ENCODE measurements at places on chromosomes 1 and 21.

DNA sequence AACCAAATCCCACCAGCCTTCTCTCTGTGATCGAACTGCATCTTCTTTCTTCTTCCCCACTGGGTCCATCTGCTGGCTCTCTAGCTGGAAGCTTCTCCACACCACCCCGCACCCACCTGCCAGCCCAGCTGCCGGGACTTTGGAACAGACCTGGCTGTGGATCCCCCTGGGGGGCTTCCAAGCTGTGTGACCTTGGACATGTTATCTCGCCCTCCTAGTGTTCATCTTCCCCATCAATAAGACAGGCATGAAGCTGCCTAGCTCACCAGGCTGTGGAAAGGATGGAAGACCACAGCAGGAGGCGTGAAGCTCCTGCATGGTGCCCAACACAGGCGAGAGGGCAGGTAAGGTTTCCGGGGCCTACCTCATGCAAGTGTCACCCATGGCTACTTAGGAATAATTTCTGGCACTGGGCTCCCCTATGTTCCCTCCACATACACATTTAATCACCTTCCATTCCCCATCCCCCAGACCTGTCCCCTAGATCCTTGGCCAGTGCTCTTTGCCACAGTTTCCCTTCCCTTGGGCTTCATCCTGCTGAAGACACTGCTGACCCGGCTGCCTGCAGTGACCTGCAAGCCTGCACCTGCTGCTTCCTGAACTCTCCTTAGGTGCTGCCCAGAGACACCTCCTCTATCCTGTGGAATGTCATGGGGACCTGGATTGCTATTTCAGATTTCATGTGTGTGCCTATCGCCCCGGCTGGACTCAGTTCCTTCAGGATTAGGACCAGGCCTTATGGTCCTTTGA lies 13.2 kb upstream of the C2CD2 start:
- DNase-seq = no peak

GRCh38 chr1:159922511-159923202 lies 2.6 kb downstream of the TAGLN2 start:
- DNase-seq = peak; percentile 58

- DNase-seq = no peak
Observed at GRCh38 chr21:31267644-31268043, 76.4 kb downstream of the TIAM1 start.

DNA sequence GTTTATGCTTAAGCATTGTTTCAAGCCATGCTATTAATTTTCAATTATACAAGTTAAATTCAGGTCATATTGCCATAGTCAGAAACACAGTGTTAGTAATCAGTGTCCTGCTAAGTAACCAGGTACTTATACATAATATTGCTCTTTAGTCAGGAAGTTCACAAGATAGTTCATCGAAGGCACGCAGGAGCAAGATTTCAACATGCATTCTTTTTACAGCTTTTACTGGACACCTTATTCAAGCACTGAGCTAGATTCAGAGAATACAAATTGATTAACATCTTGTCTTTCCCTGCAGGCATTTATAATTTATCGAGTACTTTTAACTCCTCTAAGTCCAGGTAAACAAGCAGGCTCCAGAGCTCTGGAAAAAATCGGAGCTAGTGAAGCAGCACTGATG lies 202.3 kb upstream of the BRINP3 start:
- no peak for DNase-seq

GRCh38 chr1:115461526-115461925 lies 123.5 kb upstream of the NGF start:
- DNase-seq = peak; percentile 8

GRCh38 chr1:55141295-55141893 lies 73.8 kb downstream of the USP24 start:
- DNase-seq = no peak

- DNase-seq = no peak
Observed at GRCh38 chr1:22373252-22373651, 78.4 kb upstream of the ZBTB40 start.

GRCh38 chr1:219387211-219387610 lies 213.5 kb downstream of the LYPLAL1 start:
- no peak for DNase-seq

GRCh38 chr1:204498981-204499380 lies 4.4 kb upstream of the PIK3C2B start:
- no peak for DNase-seq

- no peak for DNase-seq
Observed at GRCh38 chr1:3932156-3932919, 32.3 kb upstream of the C1orf174 start.

DNA sequence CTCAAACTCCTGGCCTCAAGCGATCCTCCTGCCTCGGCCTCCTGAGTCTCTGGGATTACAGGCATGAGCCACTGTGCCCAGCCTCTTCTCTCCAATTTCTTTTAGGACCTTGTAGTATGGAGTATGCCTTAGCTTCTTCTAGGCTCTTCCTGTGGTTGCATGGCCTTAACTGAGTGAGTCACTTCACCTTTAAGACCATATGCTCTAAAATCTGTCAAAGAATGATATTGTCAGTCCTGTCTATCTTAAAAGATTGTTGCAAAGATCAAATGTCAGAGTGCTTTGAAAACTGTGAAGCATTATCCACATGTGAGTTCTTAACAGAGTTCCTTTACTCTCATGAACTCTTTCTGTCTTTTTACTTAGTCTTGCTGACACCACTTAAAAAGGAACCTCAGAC lies 37.2 kb downstream of the ATP2B4 start:
- DNase-seq = no peak

DNA sequence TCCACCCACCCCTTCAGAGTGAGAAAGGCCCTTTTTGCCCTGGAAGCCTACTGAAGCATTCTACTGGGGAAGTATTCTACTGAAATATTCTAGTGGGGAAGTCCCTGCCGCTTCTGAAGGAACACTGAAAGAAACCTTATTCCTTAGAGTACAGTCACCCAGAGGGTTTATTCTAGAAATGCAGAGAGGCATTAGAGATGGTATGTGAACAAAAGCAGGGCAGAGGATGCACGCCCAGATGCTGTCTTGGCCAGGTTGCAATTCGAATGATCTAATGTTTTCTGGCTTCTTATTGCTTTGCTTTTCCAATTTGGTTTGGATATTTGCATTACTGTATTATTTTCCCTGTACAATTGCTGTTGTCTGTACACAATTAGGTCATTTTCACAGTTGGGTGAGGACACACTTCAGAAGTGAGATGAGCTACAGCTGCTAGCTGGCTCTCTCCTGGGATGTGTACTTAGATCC lies 37.1 kb downstream of the CCN1 start:
- no peak for DNase-seq

- DNase-seq = no peak
Observed at GRCh38 chr1:233689017-233689747, 75.3 kb downstream of the KCNK1 start.

GRCh38 chr1:86640161-86640670 lies 64.2 kb upstream of the SH3GLB1 start:
- DNase-seq = no peak

- DNase-seq = no peak
Observed at GRCh38 chr1:21451981-21452411, 12.1 kb downstream of the NBPF3 start.

DNA sequence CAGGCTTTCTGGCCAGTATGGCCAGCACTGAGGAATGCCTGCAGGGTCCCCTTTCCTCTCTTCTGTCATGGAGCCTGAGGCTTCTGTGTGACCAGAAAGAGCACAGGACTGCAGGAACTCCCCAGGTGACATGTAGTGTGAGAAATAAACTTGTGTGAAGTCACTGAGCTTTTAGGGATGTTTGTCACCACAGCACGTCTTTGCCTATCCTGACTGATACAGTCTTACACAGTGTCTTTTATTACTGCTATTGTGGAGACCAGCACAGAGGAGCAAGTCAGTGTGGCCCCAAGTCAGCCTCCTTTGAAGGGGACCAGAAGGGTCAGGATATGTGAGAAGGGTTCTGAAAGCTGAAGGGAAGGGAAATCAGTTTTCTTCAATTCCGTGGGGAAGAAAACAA lies 102.5 kb downstream of the LAMC2 start:
- no peak for DNase-seq

DNA sequence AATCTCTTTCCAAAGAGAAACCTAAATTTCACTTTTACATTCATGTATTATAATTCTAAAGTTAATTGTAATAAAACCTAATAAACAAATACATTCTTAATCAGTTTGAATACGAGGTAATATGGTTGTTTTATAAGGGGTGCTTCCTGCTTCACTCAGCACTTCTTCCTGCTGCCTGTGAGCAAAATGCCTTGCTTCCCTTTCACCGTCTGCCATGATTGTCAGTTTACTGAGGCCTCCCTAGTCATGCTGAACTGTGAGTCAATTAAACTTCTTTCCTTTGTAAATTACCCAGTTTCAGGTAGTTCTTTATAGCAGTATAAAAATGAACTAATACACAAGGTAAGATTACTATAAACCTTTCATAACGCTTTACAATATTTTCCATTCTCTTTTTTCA lies 491.1 kb upstream of the LRRC7 start:
- DNase-seq = no peak

GRCh38 chr21:41254090-41254700 lies 62.4 kb upstream of the FAM3B start:
- no peak for DNase-seq

- no peak for DNase-seq
Observed at GRCh38 chr1:61426254-61426653, 298.7 kb downstream of the TM2D1 start.

GRCh38 chr1:178405137-178405536 lies 91.6 kb downstream of the CLEC20A start:
- DNase-seq = no peak

GRCh38 chr1:98417820-98418219 lies 243.7 kb upstream of the SNX7 start:
- no peak for DNase-seq

DNA sequence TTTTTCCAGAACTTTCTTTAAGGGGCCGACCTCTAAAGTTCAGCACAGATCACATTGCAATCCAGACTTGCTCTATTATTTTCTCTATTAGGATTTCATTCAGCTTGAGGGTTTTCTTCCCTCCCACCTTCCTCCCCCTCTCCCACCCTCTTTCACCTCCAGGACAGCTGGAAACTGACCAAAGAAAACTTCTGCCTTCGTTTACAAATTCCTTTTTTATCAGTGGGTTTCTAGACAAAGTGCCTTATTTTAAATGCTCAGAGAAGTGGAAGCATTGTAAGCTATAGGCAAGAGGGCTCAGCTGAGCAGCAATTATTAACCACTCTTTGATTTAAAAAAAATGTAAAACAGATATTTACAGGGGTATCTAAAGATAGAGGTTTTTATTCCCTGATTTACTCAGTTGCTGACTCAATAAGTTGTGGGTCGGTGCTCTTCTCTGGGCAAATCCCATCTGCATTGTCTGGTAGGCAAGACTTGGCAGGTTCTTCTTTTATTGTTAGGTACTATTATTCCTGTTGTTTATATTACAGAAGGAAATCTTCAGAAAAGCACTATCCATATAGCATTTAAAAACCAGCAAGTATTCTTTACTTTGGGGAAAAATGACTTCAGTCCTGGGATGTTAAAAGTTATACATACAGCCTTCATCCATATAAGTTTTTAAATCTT lies 277.0 kb upstream of the C1orf105 start:
- DNase-seq = no peak

GRCh38 chr1:44571712-44572571 lies 102.3 kb downstream of the TMEM53 start:
- DNase-seq = peak; percentile 58

DNA sequence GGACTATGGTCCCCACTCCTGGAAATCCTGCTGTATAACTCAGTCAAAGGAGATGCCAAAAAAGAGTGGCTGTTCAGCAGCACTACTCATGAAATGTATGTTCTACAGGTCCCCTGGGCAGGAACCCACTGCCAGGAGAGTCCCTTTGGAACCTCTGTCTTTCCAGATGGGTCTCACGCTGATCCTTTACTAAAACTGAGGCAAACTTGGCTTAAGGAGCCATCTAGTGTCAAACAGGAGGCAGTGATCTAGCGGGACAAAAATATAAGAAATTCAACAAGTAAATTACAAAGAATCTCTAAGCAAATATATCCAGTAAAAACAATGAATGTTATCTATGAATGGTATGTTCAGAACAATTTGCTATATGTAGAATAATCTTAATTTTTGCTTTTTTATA lies 80.5 kb upstream of the PRMT6 start:
- peak; percentile 3 for DNase-seq

DNA sequence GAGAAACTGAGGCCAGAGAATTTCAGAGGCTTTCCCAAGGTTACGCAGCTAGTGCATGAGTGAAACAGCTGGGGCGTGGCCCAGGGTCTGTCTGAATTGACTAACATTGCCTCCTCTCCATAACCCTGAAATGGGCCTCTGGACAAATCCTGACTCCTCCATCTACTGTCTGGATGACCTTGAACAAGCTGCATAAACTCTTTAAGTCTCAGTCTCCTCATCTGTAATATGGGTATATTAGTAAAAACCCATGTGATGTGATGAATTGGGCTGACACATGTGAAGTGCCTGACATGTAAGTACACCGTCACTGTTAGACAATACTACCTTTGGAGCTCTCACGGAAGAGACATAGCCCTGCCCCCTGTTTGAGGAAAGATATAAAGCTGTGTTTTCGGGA lies 12.3 kb upstream of the FGR start:
- DNase-seq = no peak

- no peak for DNase-seq
Observed at GRCh38 chr1:112388436-112388835, 7.6 kb upstream of the CTTNBP2NL start.

- no peak for DNase-seq
Observed at GRCh38 chr21:37139902-37140301, 66.8 kb downstream of the TTC3 start.

DNA sequence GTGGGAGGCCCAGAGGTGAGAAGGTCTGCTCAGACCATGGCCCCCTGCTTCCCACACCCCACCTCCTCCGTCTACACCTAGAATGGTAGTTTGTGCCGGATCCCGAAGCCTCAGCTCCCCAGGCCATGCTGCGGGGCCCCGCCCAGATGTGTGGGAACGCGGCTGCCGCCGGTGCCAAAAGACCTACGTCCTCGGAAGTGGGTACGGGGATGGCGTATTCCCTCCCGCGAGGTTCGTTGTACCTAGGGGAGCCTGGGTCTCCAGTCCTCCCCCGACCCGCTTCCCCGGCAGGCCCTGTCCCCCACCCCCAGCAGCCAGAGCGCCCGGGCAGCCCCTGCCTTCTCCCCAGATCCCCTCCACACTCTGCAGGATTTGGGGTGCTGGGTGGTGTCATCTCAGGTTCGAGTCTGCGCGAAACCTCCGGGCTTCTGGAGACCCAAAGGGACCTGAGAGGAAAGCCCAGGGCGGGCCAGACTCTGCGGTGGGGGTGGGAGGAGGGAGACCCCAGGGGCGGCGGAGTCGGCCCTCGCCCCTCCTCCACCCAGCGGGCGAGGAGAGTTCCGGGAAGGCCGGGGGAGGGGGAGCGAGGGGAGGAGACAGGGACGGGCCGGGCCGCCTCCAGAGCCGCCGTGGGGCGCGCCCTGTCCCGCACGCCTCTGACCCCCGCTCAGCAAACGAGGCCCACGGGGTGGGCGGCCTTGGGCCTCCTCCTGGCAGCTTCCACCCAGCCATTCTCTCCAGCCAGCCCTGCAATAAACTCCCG lies 6.2 kb upstream of the PRDM16 start:
- DNase-seq = no peak

GRCh38 chr1:153567621-153568366 lies 2.1 kb upstream of the S100A2 start:
- no peak for DNase-seq
